ENCODE measurements at places on chromosomes 6 and 20. TPM values are rescaled to one million over a fixed set of nuclear protein-coding genes. Genes with fewer than 3 reads are reported as not detected.

DNA sequence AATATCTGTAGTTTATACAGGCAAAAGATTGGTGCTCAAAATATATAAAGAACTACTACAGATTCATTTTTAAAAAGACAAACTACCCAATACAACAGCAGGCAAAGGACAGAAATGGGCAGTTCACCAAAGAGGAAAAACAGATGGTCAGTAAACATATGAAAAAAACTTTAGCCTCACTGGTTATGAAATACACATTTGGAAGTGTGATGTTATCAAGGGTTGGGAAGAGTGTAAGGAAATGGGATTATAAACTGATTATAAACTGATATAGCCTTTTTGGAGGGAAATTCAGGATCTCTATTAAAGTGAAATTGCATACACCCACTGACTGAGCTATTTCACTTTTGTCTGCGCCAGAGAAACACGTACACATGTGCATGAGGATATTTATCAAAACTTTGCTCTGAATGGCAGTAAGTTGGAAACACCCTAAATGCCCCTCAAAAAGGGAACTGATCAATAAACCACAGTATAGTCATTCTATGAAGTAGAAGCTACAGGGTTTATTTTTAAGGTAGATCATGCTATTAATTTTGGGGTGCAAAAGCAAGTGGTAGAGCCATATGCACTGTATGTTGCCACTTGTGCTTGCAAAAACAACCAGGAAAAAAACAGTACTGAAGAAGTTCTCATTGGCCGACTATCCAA lies 32.2 kb upstream of the ARFGEF2 start:
- DNase-seq = no peak

Gene PRR18
- total RNA-seq = 2.0 TPM

GRCh38 chr6:108365478-108365877 lies 70.6 kb downstream of the AFG1L start:
- DNase-seq = no peak

Gene MOG
- not detected for total RNA-seq

- DNase-seq = no peak
These were observed 64.9 kb upstream of the PAX1 start for GRCh38 chr20:21640556-21640955.

DNA sequence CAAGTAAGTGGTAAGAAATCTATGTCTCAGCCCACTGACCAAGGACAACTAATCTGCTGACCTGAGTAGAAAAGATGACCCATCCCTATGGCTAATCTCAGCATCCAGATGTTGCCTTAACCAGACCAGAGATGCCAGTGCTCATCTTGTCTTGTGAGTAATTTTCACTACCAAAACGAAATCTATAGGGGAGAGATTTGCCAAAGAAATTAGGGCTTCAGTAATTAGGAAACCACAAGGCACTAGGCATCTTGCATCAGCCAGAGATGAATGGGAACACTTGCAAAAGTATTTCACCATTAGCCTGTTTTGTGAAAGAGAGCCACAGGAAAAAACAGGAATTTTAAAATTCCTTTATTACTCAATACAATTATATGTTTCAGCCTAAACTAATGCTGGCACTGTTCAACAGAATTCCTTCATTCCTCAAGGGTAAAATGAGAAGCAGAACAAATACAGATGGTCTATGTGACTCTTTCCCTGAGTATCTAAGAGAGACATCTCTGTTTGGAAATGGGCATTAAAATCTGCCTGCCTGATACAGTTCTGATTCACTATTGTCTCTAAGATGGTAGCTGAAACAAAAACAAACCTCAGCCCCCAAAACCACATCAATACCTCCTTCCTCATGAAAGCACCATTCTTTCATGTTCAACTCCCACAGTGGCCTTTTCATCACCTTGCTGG lies 87.8 kb downstream of the GMDS start:
- no peak for DNase-seq

DNA sequence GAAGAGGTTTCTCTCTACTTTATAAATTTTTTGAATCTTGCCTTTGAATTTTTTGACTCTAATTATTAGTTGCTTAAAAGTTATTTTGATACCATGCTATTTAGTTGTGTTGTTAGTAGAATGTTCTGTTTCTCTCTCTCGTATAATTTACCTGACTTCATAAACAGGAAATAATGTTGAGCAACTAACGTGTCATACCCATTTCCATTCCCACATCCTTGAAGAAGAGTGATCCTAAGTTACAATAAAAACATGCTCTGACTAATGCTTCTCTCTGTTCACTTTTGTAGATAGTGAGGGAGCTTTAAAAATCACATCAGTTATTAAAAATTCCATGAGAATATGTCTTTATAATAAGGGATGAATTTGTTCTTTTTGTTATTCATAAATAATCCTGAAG lies 69.7 kb downstream of the SAMD5 start:
- no peak for DNase-seq

DNA sequence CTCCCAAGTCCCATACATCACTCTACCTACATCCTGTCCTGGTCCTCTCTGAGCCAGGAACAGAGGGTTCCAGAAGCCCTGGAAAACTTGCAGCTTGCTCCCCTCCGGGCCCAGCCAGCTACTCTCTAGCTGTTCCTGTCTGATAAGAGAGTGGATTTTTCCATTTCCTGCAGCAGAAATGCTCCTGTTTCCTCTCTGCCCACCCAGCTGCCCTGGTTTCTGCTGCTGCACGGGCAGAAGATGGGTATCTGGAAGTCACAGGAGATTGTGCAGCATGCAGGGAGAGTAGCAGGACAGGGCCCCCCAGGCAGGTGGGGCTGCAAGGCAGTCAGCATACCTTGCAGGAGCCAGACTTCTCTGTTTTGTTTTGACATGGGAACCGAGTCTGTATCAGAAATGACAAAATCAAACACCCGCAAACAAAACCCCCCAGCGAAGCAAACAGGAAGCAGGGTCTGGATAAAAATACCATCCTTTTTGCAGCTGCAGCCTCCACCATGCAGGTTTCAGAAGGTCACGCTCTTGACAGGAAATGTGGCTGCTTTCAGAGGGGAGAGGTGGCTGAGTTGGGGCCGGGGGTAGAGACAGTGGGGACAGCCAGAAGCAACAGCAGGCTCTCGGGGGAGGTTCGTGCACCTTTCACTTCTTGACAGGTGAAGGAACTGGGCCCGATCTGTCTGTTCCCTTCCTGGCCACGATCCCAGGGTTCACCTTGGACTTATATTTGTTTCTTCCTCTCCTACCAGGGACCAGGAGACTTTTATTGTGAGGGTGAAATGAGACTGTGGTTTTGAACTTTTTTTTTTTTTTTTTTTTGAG lies 50.8 kb upstream of the FAM83D start:
- no peak for DNase-seq

Gene HSD17B8
- total RNA-seq = 40.3 TPM

Gene FAM162B
- total RNA-seq = 0.63 TPM

Measured in left lobe of liver (tissue), 2 donors.